ENCODE measurements at places on chromosomes 3 and 15.

DNA sequence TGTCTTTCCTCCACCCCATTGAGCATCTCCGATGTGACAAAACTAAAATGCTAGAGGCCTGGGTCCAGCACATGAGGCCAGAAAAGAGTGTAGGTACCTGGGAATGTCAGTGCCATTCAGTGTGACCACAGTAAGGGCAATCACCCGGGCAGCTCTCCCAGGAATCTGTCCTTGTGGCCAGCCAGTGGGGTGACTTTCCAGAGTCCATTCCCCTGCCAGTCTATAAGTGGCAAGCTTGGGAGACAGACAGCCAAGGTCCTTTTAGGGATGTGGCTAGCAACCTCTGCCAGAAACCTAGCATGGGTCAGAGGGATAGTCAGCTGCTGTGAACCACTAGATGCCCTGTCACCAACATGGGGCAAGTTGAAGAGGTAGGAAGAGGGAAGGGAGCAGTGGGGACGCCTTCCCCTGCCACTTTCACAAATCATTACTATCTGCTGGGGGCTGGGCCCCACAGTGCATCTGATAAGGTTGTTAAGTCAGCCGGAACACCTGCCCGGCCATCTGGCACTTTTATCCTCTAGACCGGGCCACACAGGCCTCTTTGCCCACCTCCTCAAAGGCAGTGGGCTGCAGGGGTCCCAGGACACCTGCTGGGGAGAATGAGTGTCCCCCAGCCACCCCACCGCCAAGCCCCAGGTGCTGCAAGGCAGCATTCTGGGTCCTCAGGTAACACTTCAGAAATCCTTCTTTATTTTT lies 24.8 kb upstream of the DET1 start:
- no peak for DNase-seq

DNA sequence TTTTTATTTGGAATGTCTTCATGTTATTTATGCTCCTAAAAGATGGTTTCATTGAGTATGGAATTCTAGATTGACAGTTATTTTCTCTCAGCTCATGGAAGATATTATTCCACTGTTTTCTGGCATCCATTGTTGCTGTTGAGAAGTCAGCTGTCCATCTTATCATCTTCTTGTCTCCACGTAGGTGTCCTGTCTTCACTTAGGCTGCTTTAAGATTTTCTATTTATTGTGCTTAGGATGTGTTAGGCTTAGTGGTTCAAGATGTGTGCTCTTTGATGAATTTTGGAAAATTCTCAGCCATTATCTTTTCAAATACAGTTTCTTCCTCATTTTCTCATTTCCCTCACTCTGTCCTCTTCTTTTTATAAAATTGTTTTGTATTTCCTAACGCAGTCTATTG lies 52.0 kb downstream of the SNRK start:
- no peak for DNase-seq

- DNase-seq = no peak
These were observed 151.3 kb downstream of the CADPS start for GRCh38 chr3:62723914-62724217.

- DNase-seq = peak; percentile 5
These were observed 51.9 kb downstream of the GOLM2 start for GRCh38 chr15:44340410-44340809.

- DNase-seq = no peak
These were observed 16.0 kb downstream of the TNK2 start for GRCh38 chr3:195892105-195893043.

DNA sequence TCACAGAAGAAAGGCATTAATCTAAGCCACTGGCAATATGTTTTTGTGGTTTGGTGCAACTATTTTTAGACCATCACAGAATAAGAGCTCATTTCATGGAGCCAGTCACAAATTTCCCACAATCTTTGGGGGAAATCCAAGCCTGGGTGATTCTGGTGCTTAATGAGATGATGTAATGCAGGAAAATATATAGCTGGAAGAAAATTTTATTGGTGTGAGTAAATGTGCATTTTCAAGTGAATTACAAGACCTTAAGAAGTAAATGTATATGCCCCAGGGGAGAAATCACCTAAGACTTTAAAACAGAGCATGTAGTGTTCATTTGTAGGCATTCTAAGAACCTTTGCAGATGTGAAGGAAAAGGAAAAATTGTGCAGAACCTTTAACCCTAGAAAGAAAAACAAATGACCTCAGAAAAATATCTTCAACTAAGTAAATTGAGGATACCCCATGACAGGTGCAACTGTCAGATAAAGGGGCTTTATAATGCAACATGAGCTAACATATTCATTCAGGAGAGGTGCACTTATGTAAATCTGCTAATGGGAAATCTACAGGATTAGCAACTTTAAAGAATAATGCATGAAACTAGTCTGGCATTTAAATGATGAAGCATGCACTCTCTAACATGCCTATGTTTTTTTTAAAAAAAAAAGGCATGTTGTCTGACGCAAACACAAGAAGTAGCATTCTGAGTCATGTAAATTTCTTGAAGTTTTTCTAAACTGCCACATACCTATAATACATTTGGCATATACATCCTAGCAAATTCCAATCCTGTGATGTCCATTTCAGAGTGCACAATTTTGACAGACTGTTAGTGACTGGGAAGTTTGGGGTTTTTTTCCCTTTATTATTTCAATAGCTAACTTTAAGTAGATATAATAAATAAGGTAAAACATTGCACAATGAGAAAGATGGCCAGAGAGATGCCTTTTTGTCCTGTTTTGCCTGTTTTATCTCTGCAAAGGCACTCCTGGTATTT lies 105.1 kb downstream of the MEX3B start:
- no peak for DNase-seq

DNA sequence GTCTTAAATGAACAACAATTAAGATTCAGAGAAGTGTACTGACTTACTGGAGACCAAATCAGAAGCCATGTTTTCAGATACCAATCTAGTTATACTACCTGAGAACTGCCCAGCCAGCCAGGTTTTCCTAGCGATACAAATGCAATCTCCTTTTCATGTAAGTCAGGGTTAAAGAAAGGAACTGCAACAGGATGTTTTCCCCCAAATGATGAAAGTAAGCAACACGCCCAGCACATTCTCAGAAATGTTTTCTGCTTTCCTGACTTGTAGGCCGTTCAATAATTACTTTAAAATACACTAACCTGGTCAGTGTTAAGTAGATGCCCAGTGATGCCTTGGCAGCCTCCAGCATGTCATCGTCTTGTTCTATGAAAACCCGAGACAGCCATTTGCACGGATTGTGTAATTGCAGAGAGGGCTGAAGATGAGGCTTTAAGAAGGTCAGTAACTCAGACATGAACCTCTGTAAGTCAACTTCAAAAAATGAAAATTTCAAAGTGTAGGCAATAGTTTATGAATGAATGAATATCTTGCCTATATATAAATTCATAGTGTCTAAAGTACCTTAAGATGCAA lies 30.3 kb downstream of the LINS1 start:
- DNase-seq = no peak

GRCh38 chr3:114499976-114500375 lies 206.1 kb downstream of the TIGIT start:
- no peak for DNase-seq

DNA sequence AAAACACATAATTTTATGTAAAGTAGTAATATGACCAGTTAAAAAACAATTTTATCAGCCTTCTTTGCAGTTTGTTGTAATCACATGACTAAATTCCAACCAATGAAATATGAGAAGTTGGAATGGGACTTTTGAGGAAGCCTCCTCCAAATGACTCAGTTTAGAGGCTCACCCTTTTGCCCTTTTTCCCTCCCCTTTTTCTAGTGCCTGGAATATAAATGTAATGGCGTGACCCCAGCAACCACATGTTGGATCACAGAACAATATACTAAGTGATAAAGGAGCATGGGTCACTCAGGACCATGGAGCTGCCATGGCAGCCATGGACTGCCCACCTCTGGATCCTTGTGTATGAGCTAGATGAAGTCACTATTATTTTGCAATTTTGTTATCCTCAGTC lies 48.8 kb upstream of the HEG1 start:
- DNase-seq = no peak

GRCh38 chr3:182821221-182821981 lies 28.1 kb downstream of the ATP11B start:
- no peak for DNase-seq

- no peak for DNase-seq
These were observed 23.2 kb upstream of the ACTC1 start for GRCh38 chr15:34818526-34818925.

DNA sequence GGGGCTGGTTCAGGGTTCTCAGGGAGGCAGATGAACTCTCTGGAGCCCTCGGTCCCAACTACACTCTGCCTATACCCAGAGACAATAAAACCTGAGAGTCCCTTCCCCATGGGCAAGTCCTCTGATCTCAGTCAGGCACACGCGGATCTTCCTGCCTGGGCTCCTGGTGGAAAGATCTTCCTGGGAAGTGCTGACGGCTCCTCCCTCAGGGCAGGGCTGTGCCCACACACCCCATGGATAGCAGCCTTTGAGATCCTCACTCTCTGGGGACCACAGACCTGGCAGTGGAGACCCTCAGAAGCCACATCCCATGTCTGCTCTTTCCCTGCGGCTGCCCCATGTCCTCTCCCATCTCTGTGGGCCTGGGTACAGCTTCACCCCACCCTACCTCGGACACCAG lies 10.4 kb downstream of the SH2D7 start:
- DNase-seq = no peak

DNA sequence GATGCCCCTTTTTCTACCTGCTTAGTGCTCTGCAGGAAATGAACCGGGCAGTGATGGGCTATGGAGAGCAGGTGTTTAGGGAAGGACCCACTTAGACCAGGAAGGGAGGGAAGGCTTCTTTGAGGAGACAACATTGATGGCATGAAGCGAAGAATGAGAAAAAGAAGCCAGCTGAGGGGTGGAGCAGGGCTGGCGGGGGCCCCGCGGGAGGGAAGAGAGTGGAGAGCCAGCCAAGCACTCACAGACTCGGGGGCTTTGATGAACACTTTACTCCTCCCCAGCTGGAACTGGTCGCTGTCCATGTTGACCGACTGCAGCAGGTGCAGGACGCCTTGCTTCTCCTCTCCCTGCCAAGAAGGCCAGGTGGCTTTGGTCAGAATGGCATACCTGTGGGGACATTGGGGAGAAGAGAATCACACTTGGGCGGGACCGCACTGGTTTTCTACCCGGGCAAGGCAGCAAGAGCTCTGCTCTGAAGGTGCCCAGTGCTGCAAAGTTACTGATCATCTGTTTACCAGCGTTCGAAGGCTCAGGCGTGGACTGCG lies 28.4 kb upstream of the LDHAL6B start:
- DNase-seq = no peak

GRCh38 chr3:13138833-13139145 lies 65.6 kb upstream of the IQSEC1 start:
- no peak for DNase-seq

DNA sequence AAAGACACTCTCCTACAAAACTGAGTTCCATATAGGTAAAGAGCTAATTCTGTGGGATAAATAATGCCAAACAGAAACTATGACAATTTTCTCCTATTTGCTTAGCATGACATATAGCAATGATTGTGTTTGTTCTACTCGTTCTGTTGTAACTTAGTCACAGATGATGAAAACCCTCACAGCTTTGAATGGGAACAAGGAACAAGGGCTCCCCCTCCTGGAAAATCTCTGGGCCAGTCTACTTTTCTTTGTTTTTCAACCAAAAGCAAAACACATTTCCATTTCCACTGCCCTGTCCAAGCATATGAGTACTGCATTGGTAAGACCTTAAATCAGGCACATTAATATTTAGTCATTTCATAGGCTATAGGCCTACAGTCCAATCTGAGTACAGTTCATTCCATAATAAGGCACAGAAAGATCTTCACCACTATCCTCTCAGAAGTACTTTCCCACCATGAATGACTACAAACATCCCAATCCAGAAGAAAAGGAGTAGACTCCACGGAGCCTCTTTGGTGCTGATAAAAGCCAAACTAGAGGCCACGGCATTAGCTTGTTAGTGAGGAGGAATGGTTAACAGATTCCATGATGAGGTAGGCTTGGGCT lies 67.1 kb downstream of the ATP8B4 start:
- DNase-seq = peak; percentile 19

GRCh38 chr15:95795386-95795785 lies 535.1 kb upstream of the NR2F2 start:
- no peak for DNase-seq

DNA sequence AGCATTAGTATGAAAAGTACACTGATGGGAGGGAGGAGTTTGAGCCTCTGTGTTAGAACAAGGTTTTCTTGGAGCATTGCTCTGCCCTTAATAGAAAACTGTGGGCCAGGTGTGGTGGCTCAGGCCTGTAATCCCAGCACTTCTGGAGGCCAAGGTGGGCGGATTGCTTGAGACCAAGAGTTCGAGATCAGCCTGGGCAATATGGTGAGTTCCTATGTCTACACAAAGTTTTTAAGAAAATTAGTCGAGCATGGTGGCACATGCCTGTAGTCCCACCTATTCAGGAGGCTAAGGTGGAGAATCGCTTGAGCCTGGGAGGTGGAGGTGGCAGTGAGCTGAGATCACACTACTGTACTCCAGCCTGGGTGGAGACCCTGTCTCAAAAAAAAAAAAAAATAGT lies 103.7 kb downstream of the ATP10A start:
- DNase-seq = no peak

DNA sequence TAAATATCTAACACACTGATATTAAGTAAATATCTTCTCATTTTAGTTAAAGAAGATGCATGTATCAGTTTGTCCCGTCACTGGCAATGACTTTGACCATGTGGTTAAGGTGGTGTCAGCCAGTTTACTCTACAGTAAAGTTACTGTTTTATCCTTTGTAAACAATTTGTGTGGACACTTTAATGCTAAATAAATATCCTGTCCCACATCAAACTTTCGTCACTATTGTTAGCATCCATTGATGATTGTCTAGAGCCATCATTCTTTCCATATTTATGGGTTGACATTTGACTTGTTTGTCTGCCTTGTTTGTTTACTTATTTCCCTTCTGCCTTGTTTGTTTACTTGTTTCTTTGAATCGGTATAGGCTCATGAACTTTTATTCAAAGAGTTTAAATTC lies 11.0 kb upstream of the GPD1L start:
- no peak for DNase-seq

DNA sequence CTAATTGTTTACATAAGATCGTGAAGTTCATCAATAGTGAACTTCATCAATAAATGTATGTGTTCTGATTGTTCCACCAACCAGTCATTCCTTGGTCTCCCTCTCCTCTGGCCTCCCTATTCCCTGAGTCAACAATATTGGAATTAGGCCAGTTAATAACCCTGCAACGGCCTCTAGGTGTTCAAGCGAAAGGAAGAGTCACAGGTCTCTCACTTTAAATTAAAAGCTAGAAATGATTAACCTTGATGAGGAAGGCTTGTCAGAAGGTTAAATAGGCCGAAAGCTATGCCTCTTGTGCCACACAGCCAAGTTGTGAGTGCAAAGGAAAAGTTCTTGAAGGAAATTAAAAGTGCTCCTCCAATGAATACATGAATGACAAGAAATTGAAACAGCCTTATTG lies 89.4 kb upstream of the ACKR4 start:
- DNase-seq = no peak

- DNase-seq = no peak
These were observed 33.1 kb downstream of the PYGO1 start for GRCh38 chr15:55555089-55555488.

GRCh38 chr15:76929011-76929760 lies 2.4 kb upstream of the RCN2 start:
- no peak for DNase-seq

- DNase-seq = no peak
These were observed 194.1 kb upstream of the ZBTB20 start for GRCh38 chr3:115341208-115341607.

Data from NCI-H1105 treated with DMSO at 0.1 percent for 48 hours (cell line).